ENCODE measurements at places on chromosomes 5 and 9. TPM values are rescaled to one million over a fixed set of nuclear protein-coding genes. Genes with fewer than 3 reads are reported as not detected.
A peak's percentile ranks its signal among the peaks of the same experiment; 100 is the strongest.

Gene NR5A1
- total RNA-seq: 0.58 TPM

Gene FOXI1
- not detected for total RNA-seq

Gene LTC4S
- total RNA-seq: 22.9 TPM

DNA sequence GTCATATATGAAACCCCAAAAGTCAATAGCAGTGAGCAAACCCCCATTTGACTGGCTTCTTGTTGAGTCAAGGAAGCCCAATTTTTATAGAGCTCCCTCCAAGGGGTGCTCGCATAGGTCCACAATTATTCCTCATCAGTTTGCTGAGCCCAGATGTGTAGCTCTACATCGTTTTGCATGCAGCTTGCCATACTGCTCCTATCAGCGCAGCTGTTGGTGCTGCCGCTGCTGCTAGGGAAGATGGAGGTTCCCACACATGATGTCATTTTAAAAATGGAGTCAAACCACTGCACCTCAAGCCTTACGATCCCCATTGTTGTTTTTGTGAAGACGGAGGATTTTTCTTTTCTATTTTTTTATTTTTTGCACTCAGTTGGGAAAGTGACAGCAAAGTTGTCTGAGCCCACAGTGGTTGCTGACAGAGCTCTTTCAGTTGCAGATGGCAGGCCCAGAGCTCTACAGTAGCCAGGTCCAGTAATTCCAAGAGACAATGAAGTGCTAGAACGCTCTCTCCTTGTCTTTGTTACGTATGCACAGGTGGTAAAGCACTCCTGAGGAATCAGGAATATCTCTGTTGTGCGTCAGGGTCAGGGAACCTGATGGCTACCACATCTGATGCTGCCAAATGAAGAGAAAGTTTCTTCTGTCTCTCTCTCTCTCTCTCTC, 23.2 kb upstream of the C5orf63 start:
- H3K4me3 ChIP-seq: no peak overlapping the region
- no peaks in the 10 kb centered on the region for H3K36me3 ChIP-seq
- H3K27me3 ChIP-seq: no peaks in the 10 kb centered on the region
- H3K27ac ChIP-seq: no peak overlapping the region
- no peaks in the 10 kb centered on the region for H3K4me1 ChIP-seq

GRCh38 chr5:150078802-150079689, 7.3 kb downstream of the CSF1R start:
- no peak for DNase-seq
- H3K4me1 ChIP-seq: no peaks in the 10 kb centered on the region
- H3K4me3 ChIP-seq: no peak overlapping the region
- H3K27me3 ChIP-seq: no peaks in the 10 kb centered on the region
- no peaks in the 10 kb centered on the region for H3K36me3 ChIP-seq

- no peak overlapping the region for H3K27ac ChIP-seq
- no peaks in the 10 kb centered on the region for H3K36me3 ChIP-seq
- H3K4me1 ChIP-seq: no peaks in the 10 kb centered on the region
Measured at GRCh38 chr9:131258698-131259431, 17.4 kb downstream of the FAM78A start.

DNA sequence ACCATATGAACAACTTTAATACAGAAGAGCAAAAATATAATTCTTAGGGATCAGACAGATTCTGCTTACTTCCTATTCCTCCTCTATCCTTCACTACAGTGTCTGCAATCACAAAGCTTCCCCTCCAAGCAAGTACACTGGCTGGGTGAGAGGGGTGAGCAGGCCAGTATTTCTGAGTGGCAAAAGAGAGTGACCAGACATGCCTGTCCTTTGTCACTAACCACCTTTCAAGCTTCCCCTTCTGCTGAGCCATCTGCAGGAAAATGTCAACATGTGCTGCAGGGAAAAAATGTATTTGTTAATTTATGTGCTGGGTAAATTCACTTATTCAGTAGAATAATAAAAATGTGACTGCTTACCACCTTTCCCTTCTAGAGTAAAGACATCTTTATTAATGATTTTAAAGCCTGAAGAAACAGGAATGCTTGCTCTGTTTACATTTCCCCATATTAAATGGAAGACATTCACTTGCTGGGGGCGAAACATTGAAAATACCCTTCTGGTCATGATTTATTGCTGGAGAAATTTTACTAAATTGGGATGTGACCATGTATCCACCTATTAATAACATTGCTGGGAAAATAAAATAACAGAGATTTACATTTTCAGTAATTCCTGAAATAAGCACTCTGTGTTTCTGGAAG, 84.9 kb downstream of the SPOCK1 start:
- no peaks in the 10 kb centered on the region for H3K27me3 ChIP-seq
- no peak for DNase-seq
- H3K27ac ChIP-seq: no peak overlapping the region
- H3K36me3 ChIP-seq: no peaks in the 10 kb centered on the region
- H3K4me1 ChIP-seq: no peaks in the 10 kb centered on the region

- no peak overlapping the region for H3K27ac ChIP-seq
- H3K4me3 ChIP-seq: no peak overlapping the region
- no peaks in the 10 kb centered on the region for H3K36me3 ChIP-seq
- DNase-seq: no peak
- no peaks in the 10 kb centered on the region for H3K4me1 ChIP-seq
Measured at GRCh38 chr5:179161901-179162300, 101.7 kb downstream of the ZNF354C start.

GRCh38 chr5:37182667-37183066, 66.5 kb downstream of the CPLANE1 start:
- DNase-seq: no peak
- no peak overlapping the region for H3K4me3 ChIP-seq
- H3K36me3 ChIP-seq: no peaks in the 10 kb centered on the region
- no peaks in the 10 kb centered on the region for H3K27me3 ChIP-seq

DNA sequence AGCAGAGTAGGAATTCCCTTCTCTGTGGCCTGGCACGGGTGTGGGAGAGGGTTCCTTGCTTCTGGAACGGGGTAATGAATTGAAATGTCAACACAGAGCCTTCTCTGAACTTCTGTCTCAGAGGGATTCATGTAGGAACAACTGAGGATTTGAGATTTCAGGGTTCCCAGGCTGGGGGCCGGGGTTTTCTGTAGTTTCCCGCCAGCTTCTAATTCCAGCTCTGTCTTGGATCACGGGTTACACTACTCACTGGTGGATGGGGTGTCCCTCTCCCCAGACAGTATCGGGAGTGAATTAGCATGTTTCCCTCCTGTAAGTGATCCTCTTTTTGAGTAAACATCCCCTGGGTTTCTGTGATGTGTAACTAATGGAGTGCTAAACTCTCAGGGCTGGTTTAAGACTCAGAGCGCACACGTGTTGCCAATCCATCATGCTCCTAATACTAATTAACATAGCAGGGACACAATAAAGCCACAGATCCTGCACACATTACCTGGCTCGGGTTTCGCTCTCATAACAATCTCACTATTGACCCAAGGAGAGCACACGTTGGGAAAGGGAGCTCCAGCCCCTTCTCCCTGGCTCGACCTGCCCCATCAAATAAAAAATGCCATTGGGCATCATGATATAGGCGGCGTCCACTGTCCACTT, 18.1 kb upstream of the DMRT2 start:
- no peak for DNase-seq
- H3K27ac ChIP-seq: no peak overlapping the region
- H3K4me3 ChIP-seq: no peak overlapping the region
- no peaks in the 10 kb centered on the region for H3K36me3 ChIP-seq
- H3K4me1 ChIP-seq: no peaks in the 10 kb centered on the region
- peaks cover 4% of the 10 kb centered on the region for H3K27me3 ChIP-seq

- H3K36me3 ChIP-seq: no peaks in the 10 kb centered on the region
- H3K4me1 ChIP-seq: no peaks in the 10 kb centered on the region
- H3K27ac ChIP-seq: peak overlapping the region; percentile 15
- DNase-seq: no peak
- no peaks in the 10 kb centered on the region for H3K27me3 ChIP-seq
Measured at GRCh38 chr9:20353524-20353923, 268.8 kb downstream of the MLLT3 start.

All from uterus (tissue), 4 donors.